ENCODE measurements at places on chromosomes 7 and 10.

DNA sequence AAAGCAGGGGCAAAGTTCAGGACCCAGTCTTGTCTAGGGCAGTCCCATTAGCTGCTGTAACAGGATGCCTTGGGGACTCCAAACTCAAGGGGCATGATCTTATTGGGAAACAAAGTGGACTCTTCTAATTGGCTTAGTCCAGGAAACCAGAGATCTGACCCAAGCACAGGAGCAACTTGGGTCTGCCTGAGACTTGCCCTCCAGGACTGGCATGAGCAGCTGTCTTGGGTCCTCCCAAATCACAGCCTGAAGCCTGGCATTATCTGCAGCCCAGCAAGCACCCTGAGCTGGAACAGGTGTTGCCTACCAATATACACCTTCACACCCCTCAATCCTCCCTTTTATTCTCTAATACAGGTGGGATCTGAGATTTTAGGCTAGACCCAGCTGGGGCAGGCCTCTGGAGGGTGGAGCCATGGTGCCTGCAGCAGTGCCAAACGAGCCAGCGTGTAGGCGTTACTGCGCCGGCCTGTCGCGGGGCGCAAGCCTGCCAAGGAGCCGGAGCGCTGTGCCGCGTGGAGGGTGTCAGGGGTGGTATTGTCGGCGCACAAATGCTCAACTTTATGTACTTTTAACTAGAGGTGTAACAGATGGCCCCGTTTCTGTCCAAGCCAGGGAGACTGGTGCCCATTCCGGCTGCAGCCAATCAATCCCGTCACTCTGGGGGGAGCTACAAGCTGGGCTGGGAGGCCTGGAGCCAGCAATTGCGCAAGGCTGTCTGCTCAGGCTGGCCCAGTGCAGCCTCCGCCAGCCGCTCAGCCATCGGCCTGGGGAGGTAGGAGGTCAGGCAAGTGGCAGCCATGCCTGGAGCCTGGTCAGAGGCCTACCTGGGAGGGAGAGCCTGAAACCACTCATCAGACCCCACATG is 12.8 kb upstream of the LBX1 start:
- DNase-seq: no peak

- no peak for DNase-seq
These were observed 11.7 kb downstream of the CYP26A1 start for GRCh38 chr10:93085272-93085859.

- DNase-seq: no peak
These were observed 6.8 kb upstream of the HECW1 start for GRCh38 chr7:43105521-43106120.

- DNase-seq: peak; percentile 72
These were observed 14.7 kb downstream of the FAM241B start for GRCh38 chr10:69644658-69645295.

DNA sequence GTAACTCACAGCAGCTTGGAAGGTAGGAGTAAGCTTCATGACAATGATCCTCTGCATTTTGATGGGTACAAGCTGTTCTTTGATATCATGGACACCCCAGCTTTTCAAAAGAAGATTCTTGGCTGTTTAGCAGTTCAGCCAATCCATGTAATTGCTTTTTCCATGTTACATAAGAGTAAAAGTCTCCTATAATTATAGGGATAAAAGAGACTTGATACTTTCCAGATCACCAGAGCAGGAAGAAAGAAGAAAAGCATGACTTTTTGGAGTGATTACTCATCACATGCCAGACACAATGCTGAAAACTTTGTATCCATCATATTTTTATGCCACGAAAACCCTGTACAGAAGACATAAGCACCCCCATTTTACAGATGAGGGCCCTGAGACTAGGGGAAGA is 1049.7 kb downstream of the NRG3 start:
- no peak for DNase-seq

DNA sequence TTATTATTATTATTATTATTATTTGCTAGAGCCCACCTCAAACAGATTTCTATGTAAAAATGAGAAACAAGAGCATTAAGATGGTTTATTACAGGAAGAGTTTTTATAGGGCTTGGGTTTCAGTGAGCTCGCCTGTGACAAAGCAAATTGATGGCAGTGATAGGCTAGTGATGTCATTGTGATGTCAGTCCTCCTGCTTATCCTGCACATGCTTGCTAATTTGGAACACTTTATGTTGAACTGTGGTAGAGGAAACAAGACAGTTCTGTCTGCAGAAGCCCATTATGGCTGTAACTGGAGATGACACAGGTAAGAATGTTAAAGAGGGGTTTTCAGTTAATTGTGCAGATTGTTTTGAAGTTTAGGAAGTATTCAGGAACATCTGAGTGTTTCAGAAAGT is 68.3 kb downstream of the CREM start:
- DNase-seq: no peak
